Endothelial cell of umbilical vein (primary cell): ENCODE measurements at places on chromosomes 1 and 21. TPM values are rescaled to one million over a fixed set of nuclear protein-coding genes. Genes with fewer than 3 reads are reported as not detected.
A peak's percentile ranks its signal among the peaks of the same experiment; 100 is the strongest.

- no peaks in the 10 kb centered on the region for H3K36me3 ChIP-seq
- DNase-seq = no peak
- H3K4me3 ChIP-seq = no peak within 1 kb of the TSS
These were observed at the start of gene PGLYRP4 for GRCh38 chr1:153348511-153349362. TSS of gene PGLYRP4 (minus strand) at chr1:153348841. CDS start at chr1:153347932, 909 bp downstream.

Gene KRTAP12-2
- not detected in 2 replicates for total RNA-seq

Gene GRHL3
- not detected in 2 replicates for total RNA-seq

Gene VTCN1
- total RNA-seq = not detected in 2 replicates

DNA sequence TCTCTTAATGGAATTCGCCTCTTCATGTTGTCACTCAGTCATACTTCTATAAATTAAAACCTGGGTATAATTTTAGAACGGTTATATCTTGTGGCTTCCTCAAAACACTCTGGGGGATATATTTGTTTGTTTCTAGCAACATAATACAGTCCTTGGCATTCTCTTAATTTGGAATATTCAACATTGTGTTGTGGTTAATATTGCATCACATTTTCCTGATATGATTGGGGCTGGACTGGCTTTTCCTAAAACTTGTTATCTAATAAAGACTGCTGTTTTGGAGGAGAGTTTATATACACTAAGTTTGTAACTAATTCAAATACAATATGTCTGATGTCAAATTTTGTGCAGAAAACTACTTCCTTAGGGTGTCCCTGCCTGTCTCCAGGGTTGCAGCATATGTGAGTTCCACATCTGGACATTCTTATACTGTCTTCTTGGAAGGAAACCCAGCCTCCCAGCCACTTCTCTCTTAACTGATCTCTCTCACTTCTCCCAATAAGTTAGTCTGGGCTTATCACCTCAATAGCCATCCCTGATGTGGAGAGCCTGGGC, 892.6 kb downstream of the MRPL39 start:
- no peak overlapping the region for H3K27ac ChIP-seq
- H3K4me3 ChIP-seq = no peak overlapping the region
- H3K36me3 ChIP-seq = no peaks in the 10 kb centered on the region
- no peaks in the 10 kb centered on the region for H3K27me3 ChIP-seq
- no peaks in the 10 kb centered on the region for H3K4me1 ChIP-seq

Gene LRRC3
- total RNA-seq = 4.2 and 4.8 TPM in 2 replicates

GRCh38 chr1:67836769-67837168, 3.5 kb upstream of the GNG12 start:
- no peaks in the 10 kb centered on the region for H3K36me3 ChIP-seq
- DNase-seq = no peak
- H3K4me1 ChIP-seq = peaks cover 49% of the 10 kb centered on the region

GRCh38 chr1:183780159-183780558, 24.8 kb upstream of the RGL1 start:
- no peak overlapping the region for H3K27ac ChIP-seq
- DNase-seq = no peak
- no peaks in the 10 kb centered on the region for H3K27me3 ChIP-seq
- no peak overlapping the region for H3K4me3 ChIP-seq

Gene RPL11
- total RNA-seq = 1,084 and 1,169 TPM in 2 replicates

- no peaks in the 10 kb centered on the region for H3K36me3 ChIP-seq
- DNase-seq = no peak
- no peaks in the 10 kb centered on the region for H3K27me3 ChIP-seq
- no peaks in the 10 kb centered on the region for H3K4me1 ChIP-seq
- no peak overlapping the region for H3K27ac ChIP-seq
- H3K4me3 ChIP-seq = no peak overlapping the region
These were observed 70.3 kb downstream of the PROX1 start for GRCh38 chr1:214058076-214058475.

GRCh38 chr1:20763417-20763816, 23.7 kb downstream of the HP1BP3 start:
- H3K36me3 ChIP-seq = peaks cover 27% of the 10 kb centered on the region
- no peaks in the 10 kb centered on the region for H3K4me1 ChIP-seq
- no peak overlapping the region for H3K4me3 ChIP-seq
- DNase-seq = no peak
- H3K27ac ChIP-seq = no peak overlapping the region

DNA sequence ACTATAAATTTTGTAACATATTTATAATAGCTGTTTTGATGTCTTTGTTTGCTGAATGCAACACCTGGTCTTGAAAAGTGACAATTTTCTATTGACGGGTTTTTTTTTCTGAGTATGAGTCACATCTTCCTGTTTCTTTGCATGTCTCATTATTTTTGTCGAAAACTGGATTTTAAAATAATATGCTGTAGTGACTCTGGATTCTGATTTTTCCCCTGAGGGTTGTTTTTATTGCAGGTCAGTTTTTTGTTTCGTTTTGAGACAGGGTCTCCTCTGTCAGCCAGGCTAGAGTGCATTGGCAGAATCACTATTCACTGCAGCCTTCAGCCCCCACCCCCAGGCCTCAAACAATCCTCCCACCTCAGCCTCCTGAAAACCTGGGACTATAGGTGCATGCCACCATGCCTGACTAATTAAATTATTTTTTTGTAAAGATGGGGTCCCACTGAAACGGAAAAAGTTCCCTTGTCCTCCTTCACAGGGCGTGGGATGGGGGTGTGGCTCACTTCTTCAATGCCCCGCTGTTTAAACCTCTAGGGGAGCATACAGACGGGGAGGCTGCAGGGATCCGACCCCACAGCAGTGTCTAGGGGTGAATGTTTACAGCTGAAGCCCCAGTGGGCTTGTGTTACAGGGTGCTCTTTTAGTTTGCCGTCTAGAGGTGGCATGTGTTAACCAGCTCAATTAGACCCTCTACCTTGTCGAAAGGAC, 11.3 kb upstream of the PPIE start:
- H3K4me3 ChIP-seq = no peak overlapping the region
- H3K27ac ChIP-seq = no peak overlapping the region
- DNase-seq = peak; percentile 11
- H3K36me3 ChIP-seq = no peaks in the 10 kb centered on the region
- peaks cover 5% of the 10 kb centered on the region for H3K4me1 ChIP-seq

Gene MAP10
- 1.9 and 2.0 TPM in 2 replicates for total RNA-seq

Gene KRTAP7-1
- total RNA-seq = not detected in 2 replicates

GRCh38 chr1:59410457-59410856, 113.6 kb downstream of the FGGY start:
- H3K36me3 ChIP-seq = no peaks in the 10 kb centered on the region
- no peaks in the 10 kb centered on the region for H3K27me3 ChIP-seq
- H3K4me3 ChIP-seq = no peak overlapping the region

Gene PTPN7
- total RNA-seq = 0.86 and 1.9 TPM in 2 replicates

DNA sequence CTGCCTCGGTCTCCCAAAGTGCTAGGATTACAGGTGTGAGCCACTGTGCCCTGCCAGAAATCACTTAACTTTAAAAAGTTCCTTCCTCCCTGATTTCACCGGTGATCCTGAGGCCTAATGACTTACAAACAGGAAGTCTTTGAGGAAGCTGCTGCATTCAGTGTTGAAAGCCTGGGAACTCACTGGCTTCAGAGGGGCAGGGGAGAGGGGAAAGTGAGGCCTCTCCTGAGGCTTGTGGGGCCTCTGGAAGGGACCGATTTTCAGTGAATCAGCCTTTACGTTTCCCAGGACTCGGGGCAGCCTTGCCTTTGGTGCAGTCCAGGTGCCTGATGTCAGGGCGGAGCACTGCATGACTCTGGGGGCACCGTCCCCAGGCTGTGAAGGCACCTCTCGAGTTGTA, 30.1 kb upstream of the ARHGEF10L start:
- H3K27ac ChIP-seq = no peak overlapping the region
- DNase-seq = no peak
- no peaks in the 10 kb centered on the region for H3K36me3 ChIP-seq
- H3K27me3 ChIP-seq = no peaks in the 10 kb centered on the region

DNA sequence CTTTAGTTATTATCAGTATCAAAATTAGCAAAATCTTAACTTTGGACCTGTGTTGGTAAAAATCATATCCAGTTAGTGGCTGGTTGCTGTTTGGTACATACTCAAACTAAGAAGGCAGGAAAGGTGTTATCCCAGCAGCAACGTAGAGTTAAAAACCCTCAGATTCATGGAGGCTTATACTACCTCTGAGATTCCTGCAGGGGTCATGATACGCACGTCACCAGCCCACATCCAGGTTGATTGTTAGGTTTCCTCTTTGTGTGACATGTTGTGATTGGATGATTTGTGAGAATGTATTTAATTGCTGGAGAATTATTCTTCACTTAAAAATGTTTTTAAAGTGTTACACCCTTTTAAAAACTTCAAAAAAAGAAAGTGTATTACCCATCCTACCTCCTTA, 423.3 kb upstream of the ADGRL2 start:
- no peak overlapping the region for H3K27ac ChIP-seq

Gene FCER1A
- total RNA-seq = not detected in 2 replicates
